ENCODE measurements at places on chromosomes 2 and 18.
A peak's percentile ranks its signal among the peaks of the same experiment; 100 is the strongest.

GRCh38 chr2:28904802-28905457, 10.5 kb downstream of the WDR43 start:
- no peak for DNase-seq

DNA sequence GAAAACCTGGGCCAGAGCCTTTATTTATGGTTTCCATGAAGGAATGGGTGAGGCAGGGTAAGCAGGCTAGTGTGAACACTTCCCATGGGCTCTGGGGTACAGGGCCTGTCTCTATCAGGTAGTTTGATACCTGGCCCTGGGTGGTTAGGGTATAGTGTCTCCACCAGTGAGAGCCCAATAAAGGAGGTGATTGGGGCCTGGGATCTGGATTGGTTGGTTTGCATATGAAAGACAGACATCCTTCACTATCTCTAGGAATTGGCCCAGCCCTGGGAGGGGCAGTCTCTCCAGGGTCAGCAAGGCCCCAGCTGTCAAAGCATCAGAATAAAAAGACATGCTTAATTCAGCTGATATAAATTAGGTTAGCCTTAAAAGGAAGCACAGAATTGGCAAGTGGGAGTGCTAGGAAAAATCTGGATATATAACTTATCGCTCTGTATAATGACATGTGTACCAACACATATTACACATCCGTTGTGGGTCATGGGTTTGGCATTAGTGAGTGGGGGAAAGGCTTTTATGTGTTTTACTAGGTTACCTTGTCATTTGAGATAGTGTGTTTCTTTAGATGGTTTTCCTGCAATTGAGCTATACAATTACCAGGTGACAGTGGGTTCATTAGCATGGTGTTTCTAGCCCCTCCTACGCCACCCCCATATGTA, 18.5 kb upstream of the TMEM178A start:
- DNase-seq: no peak

- DNase-seq: no peak
Measured at GRCh38 chr2:159009940-159010339, 41.5 kb downstream of the TANC1 start.

DNA sequence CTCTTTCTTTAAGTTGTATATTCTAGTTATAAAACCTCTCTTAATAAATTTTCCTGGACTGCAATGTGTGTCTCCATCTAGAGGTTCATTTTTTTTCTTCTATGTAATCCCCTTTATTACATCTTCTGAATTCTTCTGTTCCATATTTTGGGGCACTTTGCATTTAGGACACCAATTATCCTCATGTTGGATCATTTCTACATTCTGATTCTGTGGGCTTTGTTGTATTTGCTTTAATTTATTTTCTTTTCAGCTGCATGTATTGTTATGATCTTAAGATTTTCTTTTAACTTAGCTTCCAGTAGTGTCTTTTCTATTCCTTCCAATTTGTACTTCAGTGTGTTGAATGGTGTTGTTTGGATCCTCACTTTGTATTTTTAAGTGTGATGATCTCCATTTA, 5.2 kb upstream of the SKA1 start:
- DNase-seq: no peak

GRCh38 chr2:151767536-151767935, 33.3 kb upstream of the NEB start:
- no peak for DNase-seq

DNA sequence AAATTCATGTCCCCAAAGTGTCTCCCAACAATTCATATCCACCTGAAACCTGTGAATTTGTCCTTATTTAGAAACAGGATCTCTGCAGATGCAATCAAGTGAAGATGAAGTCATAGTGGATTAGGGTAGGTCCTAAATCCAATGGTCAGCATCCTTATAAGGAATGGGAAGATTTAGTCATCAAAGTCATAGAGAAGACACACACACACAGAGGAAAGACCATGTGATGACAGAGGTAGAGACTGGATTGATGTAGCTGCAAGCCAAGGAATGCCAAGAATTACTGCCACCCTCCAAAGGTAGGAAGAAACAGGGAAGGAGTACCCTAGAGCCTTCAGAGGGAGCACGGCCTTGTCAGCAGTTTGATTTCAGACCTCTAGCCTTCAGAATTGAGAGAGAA, 17.7 kb downstream of the ADD2 start:
- DNase-seq: no peak

DNA sequence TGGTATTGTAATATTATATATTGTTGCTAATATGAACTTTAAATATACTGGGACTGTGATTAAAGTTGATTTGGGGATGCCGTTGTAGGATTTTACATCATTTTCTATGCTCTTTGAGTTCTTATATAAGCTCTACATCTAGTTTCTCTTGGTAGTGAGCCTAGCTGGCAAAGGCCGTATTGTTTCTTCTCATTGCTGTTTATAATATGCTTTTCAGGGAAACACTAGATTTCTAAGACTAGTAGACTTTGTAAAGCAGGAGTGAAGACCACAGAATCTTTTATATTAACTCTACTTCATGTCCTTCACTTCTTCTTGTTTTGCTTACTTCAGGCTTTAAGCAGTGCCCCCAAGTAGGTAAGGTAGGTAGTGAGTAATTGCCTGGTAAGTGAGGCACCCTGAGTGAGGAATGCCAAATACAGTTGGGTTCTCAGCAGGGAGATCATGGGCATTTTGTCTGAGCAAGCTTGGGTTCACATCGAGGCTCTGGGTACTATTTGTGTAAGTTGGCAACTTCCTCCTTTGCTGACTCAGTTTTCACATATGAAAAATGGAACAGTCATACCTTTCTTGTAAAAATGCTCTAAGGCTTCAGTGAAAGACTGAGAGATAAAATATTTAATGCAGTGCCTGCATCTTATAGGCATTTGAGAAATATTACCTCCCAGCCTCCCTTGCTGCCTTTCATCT, 96.4 kb downstream of the RNF144A start:
- no peak for DNase-seq

DNA sequence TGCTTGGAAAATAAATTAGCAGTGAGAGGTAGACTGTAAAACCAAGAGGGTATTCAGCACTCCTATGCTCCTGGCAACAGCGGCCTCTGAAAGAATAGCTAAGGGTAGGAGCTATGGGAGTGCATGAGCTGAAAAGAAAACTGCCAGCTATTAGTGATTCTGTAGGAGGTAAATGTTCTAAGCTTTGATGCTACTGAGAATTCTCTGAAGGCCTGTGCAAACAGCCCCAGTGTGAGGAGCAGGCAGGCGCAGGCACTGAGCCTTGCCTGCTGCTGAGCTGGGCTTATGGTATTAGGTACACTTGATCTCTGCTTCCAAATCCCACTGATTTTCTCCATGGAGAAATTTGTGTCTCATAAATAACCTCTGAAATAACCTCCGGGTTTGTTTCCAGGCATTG, 86.7 kb downstream of the NYAP2 start:
- DNase-seq: no peak

DNA sequence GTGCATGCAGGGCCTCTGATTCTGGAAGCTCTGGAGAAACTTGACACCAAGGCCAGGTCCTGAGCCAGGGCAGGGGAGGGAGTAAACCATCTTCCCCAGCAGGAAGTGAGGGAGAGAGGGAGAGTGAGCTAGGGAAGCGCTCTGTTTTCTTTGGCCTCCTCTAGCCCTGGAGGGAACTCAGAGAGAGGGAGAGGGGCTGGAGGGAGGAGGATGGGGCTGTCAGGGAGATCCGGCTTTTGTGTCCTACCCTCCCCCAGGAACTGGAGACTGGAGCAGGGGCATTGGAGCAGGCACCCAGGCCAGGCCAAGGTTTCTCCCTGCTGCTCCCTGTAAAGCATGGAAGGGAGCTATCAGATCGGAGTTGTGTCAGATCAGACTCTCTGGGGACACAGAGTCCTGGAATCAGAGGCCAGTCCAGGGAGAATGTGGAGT, 22.7 kb upstream of the PKDCC start:
- peak; percentile 48 for DNase-seq

GRCh38 chr2:46127176-46127575, 170.0 kb upstream of the EPAS1 start:
- no peak for DNase-seq

All from skeletal muscle cell (primary cell).